ENCODE measurements at places on chromosomes 16 and 17.

DNA sequence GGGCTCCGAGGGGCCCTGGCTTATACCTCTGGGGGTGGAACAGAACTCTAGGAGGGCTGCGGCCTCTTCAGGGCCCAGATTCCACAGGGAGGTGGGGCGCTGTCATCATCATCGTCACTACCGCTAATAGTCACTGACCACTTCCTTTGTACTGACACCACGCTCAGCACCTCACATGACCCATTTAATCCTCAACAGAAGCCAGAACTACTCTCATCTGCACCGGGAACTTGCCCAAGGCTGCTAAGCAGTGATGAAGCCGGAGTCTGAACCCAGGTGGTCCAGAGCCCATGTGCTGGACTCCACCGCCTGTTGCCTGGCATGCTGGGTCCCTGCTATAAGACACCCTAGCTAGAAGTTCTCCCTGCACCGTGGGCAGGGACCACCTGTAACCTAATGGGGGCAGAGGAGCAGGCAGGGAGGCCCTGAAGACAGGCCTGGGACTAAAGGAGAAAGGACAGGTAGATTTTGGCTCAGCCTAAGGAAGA lies 12.0 kb downstream of the UNC13D start:
- DNase-seq: no peak

- no peak for DNase-seq
Measured at GRCh38 chr17:28992185-28992584, 13.6 kb downstream of the SEZ6 start.

DNA sequence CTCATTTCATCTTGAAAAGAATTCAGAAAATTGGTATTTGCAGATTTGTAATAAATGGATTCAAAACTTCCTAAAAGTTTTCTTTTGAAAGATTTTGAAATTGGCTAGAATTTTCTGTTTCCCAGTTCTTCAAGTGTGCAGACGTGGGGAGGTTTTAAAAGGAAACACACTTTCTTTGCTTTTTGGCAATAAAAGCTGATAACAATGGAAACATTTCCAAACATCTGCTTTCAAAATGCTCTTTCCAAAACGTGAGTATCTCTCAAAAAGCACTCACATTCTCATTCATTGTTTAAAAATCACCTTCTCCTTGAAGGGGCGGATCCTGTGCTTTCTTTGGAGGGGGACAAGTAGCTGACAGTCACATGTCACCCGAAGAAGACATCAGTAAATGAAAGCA lies 8.6 kb upstream of the GSG1L start:
- no peak for DNase-seq

DNA sequence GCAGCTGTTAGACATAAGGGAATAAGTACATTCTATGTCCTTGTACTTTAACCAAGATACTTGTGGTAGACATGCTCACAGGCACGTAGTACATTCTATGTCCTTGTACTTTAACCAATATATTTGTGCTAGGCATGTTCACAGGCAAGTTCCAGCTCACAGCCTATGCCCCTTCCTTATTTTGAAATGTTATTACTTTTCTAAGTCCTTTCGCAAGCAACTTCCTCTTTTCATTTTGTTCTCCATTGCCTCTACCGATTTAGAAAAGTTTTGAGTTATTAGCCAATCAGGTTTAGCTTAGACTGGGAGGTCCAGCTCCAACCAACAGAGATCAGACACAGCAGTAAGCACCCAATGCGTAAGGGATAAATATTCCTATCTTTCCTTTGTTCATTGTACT lies 60.1 kb upstream of the NUDT7 start:
- no peak for DNase-seq

DNA sequence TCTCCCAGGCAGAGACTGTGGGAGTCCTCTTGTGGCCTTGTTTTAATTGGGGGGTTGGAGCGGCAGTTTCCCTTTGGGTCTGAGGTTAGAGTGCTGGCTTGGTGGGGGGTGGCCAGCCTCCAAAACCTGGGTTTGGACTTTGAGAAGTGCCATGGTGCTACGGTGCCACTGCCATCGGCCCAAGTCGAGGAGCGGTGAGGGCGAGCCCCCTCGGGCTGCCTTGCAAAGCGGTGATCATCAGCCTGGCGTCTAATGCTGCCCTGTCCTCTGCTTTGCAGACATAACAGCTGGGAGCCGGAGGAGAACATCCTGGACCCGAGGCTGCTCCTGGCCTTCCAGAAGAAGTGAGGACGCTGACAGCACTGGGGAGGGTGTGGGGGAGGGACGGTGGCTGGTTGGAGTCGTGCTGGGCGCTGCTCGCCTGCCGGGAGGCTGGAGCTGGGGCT lies 1.2 kb downstream of the CBX2 start:
- no peak for DNase-seq

GRCh38 chr16:66977341-66978113 lies 10.9 kb upstream of the CES4A start:
- DNase-seq: peak; percentile 81

DNA sequence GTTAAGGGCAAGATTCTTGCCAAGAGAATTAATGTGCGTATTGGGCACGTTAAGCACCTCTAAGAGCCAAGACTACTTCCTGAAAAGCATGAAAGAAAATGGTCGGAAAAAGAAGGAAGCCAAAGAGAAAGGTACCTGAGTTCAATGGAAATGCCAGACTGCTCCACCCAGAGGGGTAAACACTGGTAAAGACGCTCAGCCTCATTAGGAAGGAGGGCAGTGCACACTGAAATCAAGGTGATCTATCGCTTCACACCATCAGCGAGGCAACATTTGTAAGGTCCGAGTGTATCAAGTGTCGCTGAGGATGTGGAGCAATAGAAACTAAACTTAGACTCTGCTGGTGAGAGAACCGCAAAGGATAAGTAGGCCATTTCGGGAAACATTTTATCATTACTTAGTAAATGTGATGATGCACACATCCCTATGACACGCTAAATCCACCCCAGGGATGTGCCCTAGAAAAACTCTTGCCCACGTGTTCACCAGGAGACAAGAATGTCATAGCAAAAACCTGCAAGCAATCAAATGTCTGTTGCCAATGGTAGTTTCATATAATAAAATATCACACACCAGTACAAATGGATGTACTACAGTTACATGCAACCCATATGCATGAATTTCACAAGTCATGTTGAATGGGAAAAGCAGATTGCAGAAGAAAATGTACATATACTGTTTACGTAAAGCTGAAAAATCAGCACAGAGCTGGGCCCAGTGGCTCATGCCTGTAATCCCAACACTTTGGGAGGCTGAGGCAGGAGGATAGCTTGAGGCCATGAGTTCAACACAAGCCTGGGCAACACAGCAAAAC lies 23.6 kb downstream of the CNTROB start:
- DNase-seq: no peak

DNA sequence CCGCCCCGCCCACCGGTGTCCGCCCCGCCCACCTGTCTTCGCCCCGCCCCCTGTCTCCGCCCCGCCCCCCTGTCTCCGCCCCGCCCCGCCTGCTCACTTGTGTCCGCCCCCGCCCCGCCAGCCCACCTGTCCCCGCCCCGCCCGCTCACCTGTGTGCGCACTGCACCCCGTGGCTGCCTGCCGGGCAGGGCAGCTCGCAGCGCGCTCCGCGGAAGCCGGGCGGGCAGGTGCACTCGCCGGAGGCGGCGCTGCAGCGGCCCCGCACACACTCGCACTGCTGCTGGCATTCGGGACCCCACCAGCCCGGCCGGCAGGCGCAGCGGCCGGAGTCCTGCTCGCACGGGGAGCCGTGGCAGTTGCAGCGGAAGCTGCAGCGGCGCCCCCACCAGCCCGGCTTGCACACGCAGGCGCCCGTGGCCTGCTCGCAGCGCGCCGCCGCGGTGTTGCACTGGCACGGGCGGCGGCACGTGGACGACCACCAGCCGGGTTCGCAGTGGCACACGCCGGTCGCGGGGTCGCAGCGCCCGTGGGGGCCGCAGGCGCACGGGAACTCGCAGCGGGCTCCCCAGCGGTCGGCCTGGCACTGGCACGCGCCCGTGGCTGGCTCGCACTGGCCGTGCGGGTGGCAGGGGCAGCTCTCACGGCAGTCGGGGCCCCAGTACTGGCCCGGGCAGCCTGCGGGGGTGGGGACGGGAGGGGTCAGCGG lies 2.1 kb downstream of the SCARF1 start:
- DNase-seq: peak; percentile 76

DNA sequence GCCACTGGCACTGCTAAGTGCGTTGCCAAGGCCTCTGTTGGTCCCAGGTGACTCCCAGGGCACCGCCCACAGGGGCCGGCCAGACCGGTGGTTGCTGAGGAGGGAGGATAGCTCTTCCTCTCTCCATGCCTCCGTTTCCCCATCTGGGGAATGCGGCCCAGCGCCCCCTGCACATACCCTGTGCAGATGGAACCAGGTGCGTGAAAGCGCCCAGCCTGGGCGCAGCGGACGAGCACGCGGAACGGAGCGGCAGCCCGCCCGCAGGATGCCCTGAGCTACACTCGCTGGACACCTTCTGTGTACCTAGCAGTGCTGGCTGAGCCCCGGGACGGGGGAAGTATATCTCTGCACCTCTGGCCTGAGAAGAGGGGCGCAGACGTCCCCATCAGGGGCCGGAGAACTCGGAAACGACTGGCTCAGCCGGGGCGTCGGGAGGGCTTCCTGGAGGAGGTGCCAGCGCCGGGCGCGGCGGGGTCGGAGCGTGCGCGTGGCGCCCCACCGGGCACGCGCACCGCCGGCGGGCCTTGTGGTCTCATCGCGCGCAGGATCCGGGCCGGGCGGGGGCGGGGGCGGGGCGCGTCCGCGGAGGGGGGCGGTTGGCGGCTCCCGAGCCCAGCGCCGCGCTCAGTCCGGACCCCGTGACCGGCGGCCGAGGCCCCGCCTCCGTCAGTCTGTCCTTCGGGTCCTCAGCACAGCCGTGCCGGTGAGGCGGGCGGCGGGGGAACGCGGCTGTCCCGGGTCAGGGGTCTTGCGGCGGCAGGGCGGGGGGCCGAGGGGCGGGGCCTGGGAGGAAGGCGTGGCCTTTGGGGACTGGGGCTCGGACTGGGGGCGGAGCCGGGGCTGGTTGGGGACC lies at the start of the genes CCDC78 and HAGHL:
CCDC78 (minus strand) TSS at position 6 of the 853 bp plus-strand sequence. CDS start 76 bp downstream, outside the sequence.
HAGHL (plus strand) TSS at position 669 of the 853 bp plus-strand sequence. CDS start 404 bp downstream, outside the sequence.
- peak; percentile 47 for DNase-seq

GRCh38 chr17:78272914-78273258 lies 41.5 kb downstream of the TMEM235 start:
- no peak for DNase-seq

GRCh38 chr16:88685156-88686061 lies 898 bp downstream of the SNAI3 start:
- no peak for DNase-seq

- DNase-seq: no peak
Measured at GRCh38 chr17:82222816-82223215, 6.0 kb upstream of the SLC16A3 start.

DNA sequence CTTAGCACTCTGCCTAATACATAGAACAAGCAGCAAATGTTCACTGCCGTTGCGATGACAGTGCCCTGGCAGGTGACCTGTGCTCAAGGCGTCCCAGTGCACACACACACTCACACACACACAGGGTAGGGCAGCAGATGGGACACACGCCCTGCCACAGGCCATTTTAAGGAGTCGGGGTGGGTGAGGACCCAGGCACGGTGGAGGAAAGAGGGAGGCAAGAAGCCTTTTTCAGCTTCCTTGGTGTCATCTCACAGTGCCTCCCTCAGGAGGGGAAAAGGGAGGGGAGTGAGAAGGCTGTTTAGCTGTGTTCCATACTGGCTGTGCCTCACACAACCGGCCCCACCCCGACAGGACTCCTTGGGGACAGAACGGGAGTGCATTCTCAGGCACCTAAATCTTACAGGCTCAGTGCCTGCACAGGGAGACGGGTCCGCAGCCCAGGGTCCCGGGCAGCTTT lies 1.5 kb downstream of the PITPNM3 start:
- no peak for DNase-seq

DNA sequence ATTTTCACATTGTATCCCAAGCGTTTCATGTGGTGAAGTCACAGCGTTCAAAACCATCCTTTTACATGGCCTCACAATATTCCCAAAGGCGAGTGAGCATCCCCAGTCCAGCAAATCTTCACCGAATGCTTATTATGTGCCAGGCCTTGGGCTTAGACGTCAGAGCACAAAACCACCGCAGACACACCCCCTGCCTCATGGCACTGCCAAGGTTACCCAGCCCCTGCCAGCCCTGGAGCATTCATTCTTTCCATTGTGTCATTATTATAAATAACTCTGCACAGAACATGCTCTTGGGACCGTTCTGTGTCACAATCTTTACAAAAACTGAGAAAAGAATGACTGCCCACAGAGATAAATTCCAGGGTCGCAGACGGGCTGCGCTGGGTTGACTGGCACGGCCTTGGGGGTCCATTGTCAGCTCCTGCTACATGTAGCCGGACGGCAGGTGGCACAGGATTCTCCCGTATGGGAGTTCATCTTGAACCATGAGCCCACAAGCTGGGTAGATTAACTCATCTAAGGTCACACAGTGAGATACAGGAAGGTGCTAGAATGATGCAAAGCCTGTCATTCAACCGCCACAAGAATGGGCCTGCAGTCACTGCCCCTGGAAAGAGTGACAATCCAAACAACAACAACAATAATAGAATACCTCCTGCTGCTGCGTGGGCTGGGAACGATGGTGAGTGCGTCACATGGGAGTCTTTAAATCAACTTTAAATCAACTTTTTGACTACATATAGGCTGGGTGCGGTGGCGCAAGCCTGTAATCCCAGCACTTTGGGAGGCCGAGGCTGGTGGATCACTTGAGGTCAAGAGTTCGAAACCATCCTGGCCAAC lies 4.5 kb upstream of the NECAB2 start:
- no peak for DNase-seq

DNA sequence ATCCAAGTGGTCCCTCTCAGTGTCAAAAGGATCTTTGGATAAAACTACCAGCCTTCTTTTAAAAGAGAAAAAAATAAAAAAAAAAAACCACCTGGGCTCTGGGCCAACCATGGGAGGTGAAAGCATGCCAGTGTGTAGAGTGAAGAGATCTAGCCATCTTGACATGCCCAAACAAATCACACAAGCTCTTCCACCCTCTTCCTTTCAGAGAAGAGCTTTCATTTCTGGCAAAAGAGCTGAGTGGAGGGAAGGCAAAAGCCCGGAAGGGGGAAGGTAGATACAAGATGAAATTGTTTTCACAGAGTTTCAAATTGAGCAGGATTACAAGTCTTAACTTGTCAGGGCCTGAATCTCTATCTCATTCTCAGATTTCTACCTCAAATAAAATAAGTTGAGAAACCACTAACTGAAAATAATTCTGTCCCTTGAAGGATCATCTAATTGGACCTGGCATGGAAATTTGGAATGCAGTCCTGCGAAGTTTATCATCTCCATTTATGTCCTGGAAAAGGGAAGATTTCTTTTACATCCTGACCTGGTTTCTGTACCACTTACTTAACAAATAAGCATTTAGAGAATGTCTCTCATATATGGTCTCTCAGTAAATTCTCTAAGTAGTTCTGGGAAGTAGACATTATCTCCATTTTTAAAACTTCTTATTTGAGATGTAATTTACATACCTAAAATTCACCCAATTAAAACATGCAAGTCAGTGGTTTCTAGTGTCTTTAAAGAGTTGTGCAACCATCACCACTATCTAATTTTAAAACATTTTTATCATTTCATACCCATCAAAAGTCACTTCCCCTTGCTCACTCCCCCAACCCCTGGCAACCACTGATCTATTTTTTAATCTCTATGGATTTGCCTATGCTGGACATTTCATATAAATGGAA lies 93.7 kb downstream of the TANGO6 start:
- DNase-seq: no peak

DNA sequence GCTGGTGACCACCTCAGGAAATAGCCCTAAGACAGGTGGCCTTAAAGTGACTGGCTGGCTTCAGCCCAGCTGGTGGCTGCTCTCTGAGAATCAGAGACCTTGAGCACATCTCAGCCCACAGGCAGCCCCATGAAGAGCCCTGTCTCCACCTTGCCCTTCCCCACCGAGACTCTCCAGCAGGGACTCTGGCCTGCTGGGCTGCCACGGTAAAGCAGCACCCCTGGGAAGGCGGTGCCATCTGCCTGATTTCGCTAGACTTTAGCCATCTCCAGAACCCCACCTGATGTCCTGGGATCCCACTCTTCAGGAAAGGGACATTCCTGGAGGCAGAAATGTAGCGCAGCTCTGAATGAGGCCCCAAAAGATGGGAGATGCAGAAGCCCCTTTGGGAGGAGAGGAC lies 45.2 kb upstream of the LGALS9 start:
- DNase-seq: no peak

Measured in T follicular helper cell (primary cell).